Activated gamma-delta T cell (primary cell): ENCODE measurements at places on chromosomes 5 and 9.

- DNase-seq = no peak
Observed at GRCh38 chr9:12859704-12860251, 85.0 kb downstream of the LURAP1L start.

DNA sequence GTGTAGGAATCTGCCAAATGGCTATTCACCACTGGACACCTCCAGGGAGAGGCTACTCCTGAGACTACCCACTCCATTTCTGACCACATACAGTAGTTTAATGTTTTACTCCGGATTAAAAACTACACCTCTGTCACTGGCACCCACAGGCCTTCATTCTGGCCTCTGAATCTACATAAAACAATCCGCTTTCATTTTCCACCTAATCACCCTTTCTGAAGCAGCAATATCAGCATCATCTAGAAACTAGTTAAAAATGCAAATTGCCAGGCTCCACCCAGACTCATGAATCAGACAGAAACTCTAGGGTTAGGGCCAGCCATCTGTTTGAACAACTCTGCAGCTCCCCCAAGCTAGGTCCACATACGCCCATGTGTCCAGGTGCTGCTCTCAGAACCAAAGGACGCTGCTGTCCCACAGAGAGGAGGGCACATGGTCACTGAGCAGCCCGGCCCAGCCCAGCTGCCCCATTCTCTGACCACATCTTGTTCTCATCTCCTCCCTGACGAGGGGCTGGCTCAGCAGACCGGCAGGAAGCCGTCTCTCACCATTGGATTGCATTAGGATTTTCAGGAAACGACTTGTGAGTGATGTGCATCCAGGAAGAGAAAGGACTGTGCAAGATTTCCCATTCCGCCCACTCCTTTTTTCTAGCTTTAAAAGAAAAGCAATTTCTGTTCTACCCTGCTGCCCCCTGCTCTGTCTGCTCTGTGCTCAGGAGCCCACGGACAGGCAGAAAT is 34.7 kb downstream of the ADAM19 start:
- no peak for DNase-seq

GRCh38 chr5:160175438-160176218 is 53.7 kb upstream of the FABP6 start:
- DNase-seq = no peak

DNA sequence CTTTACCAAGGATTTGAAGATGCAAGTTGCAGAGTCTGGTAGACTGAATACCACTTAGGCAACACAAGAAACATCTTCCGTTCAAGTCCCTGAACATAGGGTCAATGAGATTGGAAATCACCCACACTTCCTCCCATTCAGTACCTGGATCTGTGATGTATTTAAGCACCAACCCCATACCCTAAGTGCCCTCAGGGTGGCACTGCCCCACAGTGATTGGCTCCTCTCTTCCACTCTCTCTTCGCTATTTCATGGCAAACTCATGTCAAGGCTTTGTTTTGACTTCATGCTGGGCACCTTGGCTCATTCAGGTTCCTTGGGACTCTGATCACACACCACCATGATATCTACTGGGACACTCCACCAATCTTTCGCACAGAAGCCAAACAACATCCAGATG is 53.7 kb downstream of the GGTA1 start:
- DNase-seq = no peak

- no peak for DNase-seq
Observed at GRCh38 chr9:107971241-107971640, 481.7 kb upstream of the KLF4 start.

GRCh38 chr5:97836816-97837215 is 653.8 kb upstream of the RIOK2 start:
- DNase-seq = no peak
